Endothelial cell of umbilical vein (primary cell): ENCODE measurements at places on chromosomes 11 and 22. TPM values are rescaled to one million over a fixed set of nuclear protein-coding genes. Genes with fewer than 3 reads are reported as not detected.

IL17REL gene
- total RNA-seq: 0.12 and 0.15 TPM in 2 replicates

RPL27A gene
- 952 and 1,303 TPM in 2 replicates for total RNA-seq

FAM180B gene
- not detected in 2 replicates for total RNA-seq

ISX gene
- not detected in 2 replicates for total RNA-seq

ZNF214 gene
- 1.7 and 2.5 TPM in 2 replicates for total RNA-seq

OR8D4 gene
- total RNA-seq: not detected in 2 replicates

OR10G8 gene
- not detected in 2 replicates for total RNA-seq

TRIM48 gene
- not detected in 2 replicates for total RNA-seq

GAL3ST1 gene
- total RNA-seq: not detected in 2 replicates

SYT7 gene
- total RNA-seq: 0.55 and 0.78 TPM in 2 replicates

APOBEC3B gene
- total RNA-seq: 10.3 and 13.6 TPM in 2 replicates
